ENCODE measurements at places on chromosomes 3 and 15.

GRCh38 chr3:64667887-64668581 is 19.8 kb downstream of the ADAMTS9 start:
- no peak overlapping the region for H3K27ac ChIP-seq
- H3K4me1 ChIP-seq, result no peaks in the 10 kb centered on the region
- no peak for DNase-seq
- no peaks in the 10 kb centered on the region for H3K27me3 ChIP-seq
- no peak overlapping the region for H3K4me3 ChIP-seq

- H3K27me3 ChIP-seq, result no peaks in the 10 kb centered on the region
- H3K36me3 ChIP-seq, result no peaks in the 10 kb centered on the region
- DNase-seq, result no peak
- no peak overlapping the region for H3K4me3 ChIP-seq
- H3K4me1 ChIP-seq, result peaks cover 42% of the 10 kb centered on the region
These were observed 239.1 kb downstream of the ISL2 start for GRCh38 chr15:76575679-76576078.

GRCh38 chr3:103446953-103447629 is 1012.3 kb downstream of the ZPLD1 start:
- no peak for DNase-seq
- H3K4me1 ChIP-seq, result no peaks in the 10 kb centered on the region
- no peak overlapping the region for H3K4me3 ChIP-seq
- H3K27ac ChIP-seq, result no peak overlapping the region
- peaks cover 8% of the 10 kb centered on the region for H3K27me3 ChIP-seq
- no peaks in the 10 kb centered on the region for H3K36me3 ChIP-seq

DNA sequence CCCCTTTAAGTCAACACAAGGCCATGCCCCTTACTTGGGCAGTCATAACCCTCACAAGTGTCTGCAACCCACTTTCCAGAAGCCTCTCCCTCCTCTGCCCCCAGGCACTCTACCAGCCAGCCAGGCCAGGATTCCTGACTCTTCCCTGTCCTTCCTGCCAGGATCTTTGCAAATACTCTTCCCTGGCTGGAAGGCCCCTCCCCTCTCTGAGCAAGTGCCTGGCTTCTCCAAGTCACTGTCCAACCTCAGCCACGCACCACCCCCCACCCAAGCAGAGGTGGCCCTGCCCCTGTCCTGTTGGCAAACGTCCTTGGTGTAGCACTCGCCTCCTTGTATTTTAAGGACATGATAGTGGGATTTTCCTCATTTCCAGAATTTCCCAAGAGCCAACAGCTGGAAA is 54.7 kb upstream of the USP3 start:
- H3K27me3 ChIP-seq, result no peaks in the 10 kb centered on the region
- H3K4me1 ChIP-seq, result peaks cover 16% of the 10 kb centered on the region
- H3K27ac ChIP-seq, result peak overlapping the region; percentile 72
- DNase-seq, result no peak

GRCh38 chr3:142259359-142259758 is 34.0 kb upstream of the GK5 start:
- no peak overlapping the region for H3K27ac ChIP-seq
- H3K27me3 ChIP-seq, result no peaks in the 10 kb centered on the region
- DNase-seq, result no peak
- H3K4me3 ChIP-seq, result no peak overlapping the region

GRCh38 chr15:83436513-83437158 is 10.5 kb upstream of the SH3GL3 start:
- H3K27me3 ChIP-seq, result peaks cover 23% of the 10 kb centered on the region
- no peak overlapping the region for H3K4me3 ChIP-seq
- H3K36me3 ChIP-seq, result no peaks in the 10 kb centered on the region
- peaks cover 6% of the 10 kb centered on the region for H3K4me1 ChIP-seq
- no peak for DNase-seq

DNA sequence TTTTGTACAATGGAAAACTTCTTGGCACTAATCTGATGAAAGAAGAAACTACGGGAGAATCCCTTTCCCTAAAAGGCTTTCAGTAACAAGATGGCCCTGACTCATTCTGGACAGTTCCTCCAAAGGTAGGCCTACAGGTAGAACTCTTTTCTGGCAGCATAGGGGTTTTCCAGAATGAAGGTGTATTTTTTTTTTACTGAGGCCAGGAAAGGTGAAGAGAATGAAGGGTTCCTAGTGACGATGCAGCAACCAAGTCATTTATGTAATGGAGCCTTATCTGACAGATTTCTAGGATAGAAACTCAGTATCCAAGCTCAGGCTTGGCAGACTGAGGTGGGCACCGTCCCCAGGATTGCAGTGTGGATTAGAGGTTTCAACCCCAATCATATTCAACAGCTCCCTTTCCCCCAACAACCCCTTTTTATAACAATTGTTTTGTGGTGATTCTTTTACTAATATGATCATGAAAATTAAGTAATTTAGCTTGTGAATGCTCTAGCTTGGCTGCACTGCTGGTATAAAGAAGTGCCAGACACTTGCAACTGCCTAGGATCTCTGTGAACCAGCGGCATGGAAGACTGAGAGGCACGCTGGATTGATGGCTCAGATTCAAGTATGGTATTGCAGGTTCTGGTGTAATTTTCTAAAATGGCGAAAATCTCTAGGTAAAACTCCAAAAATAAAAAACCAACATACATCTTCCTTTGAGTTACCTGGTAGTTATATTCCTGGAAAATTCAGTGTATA is 8.7 kb upstream of the TRIM69 start:
- peaks cover 32% of the 10 kb centered on the region for H3K4me1 ChIP-seq
- peaks cover 5% of the 10 kb centered on the region for H3K36me3 ChIP-seq
- DNase-seq, result no peak
- no peak overlapping the region for H3K4me3 ChIP-seq
- H3K27me3 ChIP-seq, result no peaks in the 10 kb centered on the region

GRCh38 chr15:98729446-98730042 is 81.2 kb downstream of the IGF1R start:
- no peaks in the 10 kb centered on the region for H3K36me3 ChIP-seq
- no peaks in the 10 kb centered on the region for H3K27me3 ChIP-seq
- peaks cover 66% of the 10 kb centered on the region for H3K4me1 ChIP-seq
- peak overlapping the region; percentile 95 for H3K27ac ChIP-seq

GRCh38 chr3:150303768-150304167 is 104.3 kb upstream of the TSC22D2 start:
- H3K27me3 ChIP-seq, result no peaks in the 10 kb centered on the region
- no peaks in the 10 kb centered on the region for H3K36me3 ChIP-seq
- H3K4me1 ChIP-seq, result peaks cover 40% of the 10 kb centered on the region

DNA sequence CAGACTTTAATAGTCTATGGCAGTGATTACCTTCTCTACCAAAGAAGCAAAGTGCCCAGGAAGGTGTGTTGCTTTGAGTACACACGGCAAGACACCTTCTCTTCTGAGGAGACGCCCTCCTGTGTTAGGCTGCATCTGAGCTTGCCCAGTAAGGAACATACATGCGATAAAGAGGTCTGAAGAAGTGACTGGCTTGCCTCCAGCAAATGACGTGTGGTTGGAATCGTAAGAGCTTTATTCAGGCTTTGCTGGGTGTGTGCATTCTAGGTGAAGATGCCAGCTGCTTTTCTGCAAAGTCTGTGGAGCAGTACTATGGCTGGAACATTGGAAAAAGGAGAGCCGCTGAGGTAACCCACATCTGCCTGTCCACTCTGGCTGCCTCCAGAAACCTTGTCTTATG is 22.4 kb downstream of the MAP6D1 start:
- no peaks in the 10 kb centered on the region for H3K4me1 ChIP-seq
- no peak for DNase-seq
- no peak overlapping the region for H3K4me3 ChIP-seq

GRCh38 chr3:15206662-15207576 is 873 bp downstream of the CAPN7 start:
- peaks cover 27% of the 10 kb centered on the region for H3K4me1 ChIP-seq
- H3K36me3 ChIP-seq, result peaks cover 4% of the 10 kb centered on the region
- peak overlapping the region; percentile 80 for H3K27ac ChIP-seq

DNA sequence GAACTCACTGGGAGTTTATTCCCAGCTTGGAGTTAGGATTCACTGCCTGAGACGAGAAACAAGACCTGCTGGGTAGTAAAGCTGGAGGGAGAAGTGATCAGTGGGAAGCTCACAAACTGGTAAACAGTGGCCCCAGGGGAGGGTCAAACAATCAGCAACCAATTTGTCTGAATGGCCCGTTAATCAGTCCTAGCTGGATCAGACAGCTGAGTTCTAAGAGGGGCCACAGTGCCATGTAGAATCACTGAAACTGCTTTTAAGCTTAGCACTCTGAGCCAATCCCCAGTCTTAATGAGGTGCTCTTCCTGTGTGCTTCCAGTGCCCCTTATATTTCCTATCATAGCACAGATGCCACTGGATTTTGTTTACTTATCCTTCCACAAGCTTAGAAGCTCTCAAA is 591.7 kb downstream of the RSL24D1 start:
- H3K4me1 ChIP-seq, result no peaks in the 10 kb centered on the region
- no peaks in the 10 kb centered on the region for H3K36me3 ChIP-seq
- H3K27me3 ChIP-seq, result no peaks in the 10 kb centered on the region
- no peak overlapping the region for H3K27ac ChIP-seq

DNA sequence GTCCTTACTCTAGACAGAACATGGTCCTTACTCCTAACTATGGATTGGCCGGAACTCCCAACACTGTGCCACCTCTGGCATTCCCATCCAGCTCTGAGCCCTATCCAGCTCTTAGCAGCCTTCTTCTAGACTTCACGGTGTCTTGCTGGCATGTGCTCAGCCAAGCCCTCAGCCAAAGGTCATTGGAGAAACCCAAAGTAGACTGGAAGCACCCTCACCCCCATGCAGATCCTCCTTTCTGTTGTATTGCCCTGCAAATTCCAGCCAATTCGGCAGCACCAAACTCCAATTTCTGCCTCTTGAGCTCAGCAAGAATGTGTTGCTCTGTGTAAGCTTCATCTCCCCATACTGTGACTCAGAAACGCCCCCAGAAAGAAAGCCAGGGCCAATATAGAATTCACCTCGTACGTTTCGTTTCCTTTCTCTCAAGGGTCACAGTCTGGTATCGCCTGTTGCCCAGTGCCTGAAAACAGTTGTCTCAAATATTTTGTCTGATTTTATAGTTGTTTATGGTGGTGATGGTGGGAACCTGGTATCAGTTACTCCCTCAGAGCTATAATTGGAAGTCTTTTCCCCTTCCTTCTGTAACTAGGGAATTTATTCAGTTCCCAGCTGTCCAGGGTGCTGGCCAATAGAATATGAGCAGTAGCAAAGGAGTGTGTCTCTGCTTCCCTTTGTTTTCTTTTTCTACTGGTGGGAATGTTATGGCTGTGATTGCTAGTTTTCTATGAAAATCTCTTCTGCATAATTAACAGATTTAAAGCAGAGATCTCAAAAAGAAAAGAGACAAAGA is 28.4 kb upstream of the EPHB3 start:
- H3K27ac ChIP-seq, result no peak overlapping the region
- H3K27me3 ChIP-seq, result peaks cover 82% of the 10 kb centered on the region
- H3K36me3 ChIP-seq, result no peaks in the 10 kb centered on the region
- no peak overlapping the region for H3K4me3 ChIP-seq
- DNase-seq, result peak; percentile 23

DNA sequence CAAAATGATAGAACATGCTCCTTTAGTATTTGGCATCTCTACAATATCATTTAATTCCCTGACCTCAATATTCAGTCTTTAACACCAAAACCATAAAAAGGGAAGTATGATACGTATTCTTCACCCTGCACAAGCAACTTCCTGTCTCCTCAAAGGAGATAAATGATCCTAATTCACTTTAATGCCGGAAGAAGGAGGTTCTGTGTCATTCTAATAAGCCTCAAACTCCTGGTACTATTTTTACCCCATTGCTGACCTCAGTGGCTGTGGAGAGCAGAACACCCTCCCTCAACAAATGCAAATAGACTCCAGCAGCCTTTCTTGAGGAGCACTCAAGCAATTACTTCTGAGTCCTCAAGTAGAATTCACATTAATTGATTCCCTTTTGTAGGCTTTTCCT is 173.3 kb downstream of the TMEM108 start:
- DNase-seq, result no peak
- no peaks in the 10 kb centered on the region for H3K4me1 ChIP-seq
- no peak overlapping the region for H3K27ac ChIP-seq

GRCh38 chr3:72797773-72798543 is 50.3 kb downstream of the SHQ1 start:
- H3K27ac ChIP-seq, result peak overlapping the region; percentile 1
- H3K4me3 ChIP-seq, result no peak overlapping the region
- H3K27me3 ChIP-seq, result no peaks in the 10 kb centered on the region
- H3K36me3 ChIP-seq, result peaks cover 3% of the 10 kb centered on the region

- H3K36me3 ChIP-seq, result peaks cover 2% of the 10 kb centered on the region
- H3K4me3 ChIP-seq, result peak overlapping the region; percentile 93
- no peaks in the 10 kb centered on the region for H3K27me3 ChIP-seq
- no peak for DNase-seq
- peaks cover 52% of the 10 kb centered on the region for H3K4me1 ChIP-seq
These were observed 661 bp upstream of the PARP14 start for GRCh38 chr3:122679882-122680474.

GRCh38 chr3:158780766-158781165 is 21.1 kb upstream of the MFSD1 start:
- no peak overlapping the region for H3K4me3 ChIP-seq
- H3K36me3 ChIP-seq, result peaks cover under 1% of the 10 kb centered on the region
- no peak for DNase-seq
- H3K27me3 ChIP-seq, result no peaks in the 10 kb centered on the region

- no peak for DNase-seq
- H3K4me3 ChIP-seq, result no peak overlapping the region
- H3K36me3 ChIP-seq, result peaks cover 33% of the 10 kb centered on the region
- H3K27me3 ChIP-seq, result no peaks in the 10 kb centered on the region
- H3K4me1 ChIP-seq, result peaks cover 7% of the 10 kb centered on the region
These were observed 31.5 kb upstream of the XXYLT1 start for GRCh38 chr3:195302431-195302830.

GRCh38 chr15:57596978-57597377 is 5.3 kb downstream of the MYZAP start:
- DNase-seq, result no peak
- H3K27me3 ChIP-seq, result peaks cover 34% of the 10 kb centered on the region

GRCh38 chr3:184480831-184481230 is 80.8 kb upstream of the EPHB3 start:
- DNase-seq, result peak; percentile 73
- no peak overlapping the region for H3K27ac ChIP-seq
- no peak overlapping the region for H3K4me3 ChIP-seq
- no peaks in the 10 kb centered on the region for H3K4me1 ChIP-seq
- H3K27me3 ChIP-seq, result peaks cover 44% of the 10 kb centered on the region

- no peaks in the 10 kb centered on the region for H3K27me3 ChIP-seq
- DNase-seq, result no peak
- H3K4me1 ChIP-seq, result no peaks in the 10 kb centered on the region
- H3K36me3 ChIP-seq, result no peaks in the 10 kb centered on the region
These were observed 199.8 kb upstream of the RGMA start for GRCh38 chr15:93288728-93289294.

- no peaks in the 10 kb centered on the region for H3K27me3 ChIP-seq
- peak overlapping the region; percentile 81 for H3K4me3 ChIP-seq
- peak overlapping the region; percentile 64 for H3K27ac ChIP-seq
- no peaks in the 10 kb centered on the region for H3K36me3 ChIP-seq
These were observed 731 bp downstream of the ZNF710 start for GRCh38 chr15:90001683-90002427.

GRCh38 chr3:175399156-175399840 is 540.2 kb downstream of the NAALADL2 start:
- no peak overlapping the region for H3K27ac ChIP-seq
- H3K36me3 ChIP-seq, result no peaks in the 10 kb centered on the region
- H3K4me1 ChIP-seq, result peaks cover 21% of the 10 kb centered on the region
- no peak for DNase-seq
- H3K27me3 ChIP-seq, result no peaks in the 10 kb centered on the region
- no peak overlapping the region for H3K4me3 ChIP-seq

GRCh38 chr15:52179278-52180195 is 11.7 kb downstream of the GNB5 start:
- peak overlapping the region; percentile 95 for H3K27ac ChIP-seq
- no peaks in the 10 kb centered on the region for H3K36me3 ChIP-seq
- H3K27me3 ChIP-seq, result no peaks in the 10 kb centered on the region
- DNase-seq, result peak; percentile 90
- peaks cover 20% of the 10 kb centered on the region for H3K4me1 ChIP-seq

GRCh38 chr15:81157195-81157938 is 23.3 kb downstream of the CFAP161 start:
- no peak for DNase-seq
- H3K36me3 ChIP-seq, result no peaks in the 10 kb centered on the region
- peaks cover 8% of the 10 kb centered on the region for H3K27me3 ChIP-seq
- H3K4me1 ChIP-seq, result peaks cover 15% of the 10 kb centered on the region
- H3K27ac ChIP-seq, result no peak overlapping the region
- no peak overlapping the region for H3K4me3 ChIP-seq
